T-helper 1 cell (primary cell): ENCODE measurements at places on chromosomes 12 and 14.

GRCh38 chr12:101581190-101581589 is 13.6 kb upstream of the MYBPC1 start:
- no peak for DNase-seq

- DNase-seq, result no peak
Observed at GRCh38 chr14:100022772-100023451, 42.3 kb upstream of the EVL start.

- DNase-seq, result no peak
Observed at GRCh38 chr14:58693048-58693447, 55.3 kb downstream of the DACT1 start.

DNA sequence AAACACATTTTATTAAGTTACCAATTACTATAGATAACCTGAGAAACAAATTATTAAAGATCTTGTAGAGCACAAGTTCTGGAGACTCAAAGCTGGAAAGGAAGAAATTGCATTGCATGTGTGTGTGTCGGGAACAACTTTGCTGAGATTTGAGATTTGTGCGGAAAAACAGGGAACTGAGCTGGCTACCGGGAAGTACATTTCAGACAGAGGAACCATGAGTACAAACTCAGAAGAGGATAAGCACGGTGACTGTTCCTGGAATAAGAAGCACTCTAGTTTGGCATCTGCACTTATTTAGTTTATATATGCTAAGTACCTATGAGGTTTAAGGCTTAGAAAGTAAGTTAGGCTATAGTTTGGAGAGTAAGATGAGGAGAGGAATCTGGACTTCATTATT is 97.8 kb downstream of the DACT1 start:
- no peak for DNase-seq

DNA sequence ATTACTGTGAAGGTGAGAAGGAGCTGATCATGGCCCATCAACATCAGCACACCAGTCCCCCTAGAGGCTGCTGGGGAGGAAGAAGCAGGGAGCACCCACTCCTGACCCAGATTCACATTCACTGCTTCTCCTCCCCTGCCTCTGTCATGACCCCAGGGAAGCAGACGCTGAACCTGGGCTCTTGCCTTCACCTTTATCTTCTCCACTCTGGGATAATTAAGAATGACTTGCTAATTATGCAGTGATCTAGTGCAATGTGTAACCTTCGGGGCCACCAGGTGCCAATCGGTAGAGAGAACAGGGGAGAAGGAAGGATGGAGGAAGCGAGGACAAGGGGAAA is 44.4 kb upstream of the IQSEC3 start:
- no peak for DNase-seq

- no peak for DNase-seq
Observed at GRCh38 chr12:109919456-109919855, 19.4 kb downstream of the TCHP start.

- DNase-seq, result no peak
Observed at GRCh38 chr12:76010732-76011458, 20.7 kb downstream of the PHLDA1 start.

GRCh38 chr12:67572492-67572891 is 76.1 kb upstream of the DYRK2 start:
- no peak for DNase-seq

DNA sequence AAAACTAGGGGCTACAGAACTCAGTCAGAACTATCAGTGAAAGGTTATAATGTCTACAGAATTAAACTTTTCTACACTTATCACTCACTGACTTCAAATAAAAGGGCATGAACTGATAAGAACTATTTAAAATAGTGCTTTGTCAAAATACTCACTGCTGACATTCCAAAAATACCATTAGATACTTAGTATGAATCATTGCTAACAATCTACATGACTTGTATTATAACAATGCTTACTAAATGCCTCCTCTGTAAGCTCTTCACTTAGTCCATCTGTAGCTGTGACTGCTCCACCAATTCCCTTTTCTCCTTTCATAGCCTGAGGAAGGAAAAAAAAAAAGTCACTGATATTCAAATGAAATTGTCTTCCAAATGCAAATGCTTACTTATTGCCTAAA is 17.0 kb downstream of the NFYB start:
- DNase-seq, result no peak

- DNase-seq, result peak; percentile 58
Observed at GRCh38 chr14:92352158-92352985, 29.4 kb downstream of the SLC24A4 start.

GRCh38 chr12:106239241-106239950 is 8.4 kb downstream of the CKAP4 start:
- no peak for DNase-seq

DNA sequence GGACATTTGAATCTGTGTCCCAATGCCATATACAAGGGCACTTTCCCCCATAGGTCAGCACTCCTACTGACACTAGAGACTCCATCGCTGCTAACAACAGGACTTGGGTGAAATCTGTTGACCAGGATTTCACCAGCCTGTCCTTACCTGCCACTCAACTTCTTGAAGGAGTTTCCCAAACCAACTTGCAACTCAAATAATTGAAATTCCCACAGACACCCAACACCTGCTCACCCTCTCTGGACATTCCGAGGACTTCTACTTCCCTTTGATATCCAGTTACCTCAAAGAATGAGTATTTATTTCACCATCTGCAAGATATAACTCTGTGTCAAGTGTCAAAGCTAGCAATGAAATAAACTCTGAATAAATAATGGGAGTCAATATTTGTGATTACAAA is 44.6 kb downstream of the LLPH start:
- no peak for DNase-seq

DNA sequence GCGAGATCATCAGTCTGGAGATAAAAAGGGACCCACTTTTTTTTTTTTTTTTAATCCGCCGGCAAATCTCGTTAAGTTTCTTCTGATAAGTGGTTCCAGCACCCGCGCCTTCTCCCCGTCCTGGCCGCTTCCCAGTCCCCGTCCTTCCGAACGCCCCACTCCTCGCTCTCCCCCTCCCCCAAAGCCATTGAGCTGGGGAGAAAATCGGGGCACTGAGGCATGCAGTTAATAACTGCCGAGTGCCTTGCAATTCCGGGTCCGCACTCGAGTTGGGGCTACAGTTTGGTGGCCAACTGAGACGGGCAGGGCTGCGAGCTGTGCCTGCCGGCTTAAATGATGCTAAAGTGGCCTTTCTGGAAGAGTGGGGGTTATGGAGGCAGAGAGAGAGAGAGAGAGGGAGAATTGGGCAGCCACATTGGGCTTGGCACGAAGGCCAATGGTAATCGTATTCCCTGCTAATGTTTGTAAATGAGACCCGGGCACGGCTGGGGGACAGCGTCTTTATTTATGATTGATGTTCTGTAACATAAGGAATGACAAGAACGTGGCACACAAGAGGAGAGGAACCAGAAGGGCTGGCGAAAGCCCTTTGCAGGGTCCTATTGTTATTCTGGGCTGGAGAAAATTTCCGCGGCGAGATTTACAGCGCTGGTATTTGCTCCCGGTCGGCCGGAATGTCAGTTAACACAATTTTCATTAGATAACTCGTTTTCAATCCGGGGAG is 115.4 kb upstream of the MYL2 start:
- no peak for DNase-seq

DNA sequence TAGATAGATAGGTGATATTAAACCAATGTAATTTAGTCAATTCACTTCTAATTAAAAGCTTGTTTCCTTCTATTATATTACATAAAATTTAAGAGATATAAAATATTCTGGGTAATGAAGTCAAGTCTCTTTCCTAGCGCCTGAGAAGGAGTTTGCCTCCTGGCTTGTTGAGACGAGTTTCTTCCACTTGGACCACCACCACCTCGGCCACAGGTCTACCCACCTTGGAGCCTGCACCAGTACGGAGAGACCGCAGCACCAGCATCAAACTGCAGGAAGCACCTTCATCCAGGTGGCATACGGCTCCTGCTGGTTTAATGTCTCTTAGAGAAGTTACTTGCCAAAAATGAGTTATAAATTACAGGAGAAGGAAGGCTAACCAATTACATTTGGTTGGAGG is 79.0 kb upstream of the SLCO1C1 start:
- DNase-seq, result no peak

- no peak for DNase-seq
Observed at GRCh38 chr12:95742586-95742985, 48.0 kb downstream of the NTN4 start.

DNA sequence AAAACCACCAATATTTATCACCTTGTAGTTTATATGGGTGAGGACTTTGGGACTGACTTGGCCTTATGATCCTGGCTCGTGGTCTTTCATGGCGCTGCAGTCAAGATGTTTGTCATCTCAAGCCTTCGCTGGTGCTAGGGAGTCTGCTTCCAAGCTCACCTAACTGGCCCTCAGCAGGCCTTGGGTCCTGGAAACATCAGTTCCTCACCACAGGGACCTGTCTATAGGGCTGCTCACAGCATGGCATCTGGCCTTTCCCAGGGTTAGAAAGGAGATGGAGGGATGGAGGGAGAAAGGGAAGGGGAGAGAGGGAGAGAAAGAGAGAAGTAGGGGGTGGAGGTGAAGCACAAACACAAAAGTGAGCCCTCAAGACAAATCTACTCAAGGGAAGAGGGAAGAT is 31.7 kb downstream of the VCPKMT start:
- DNase-seq, result no peak

- DNase-seq, result no peak
Observed at GRCh38 chr14:75630695-75631452, 29.8 kb downstream of the ERG28 start.

DNA sequence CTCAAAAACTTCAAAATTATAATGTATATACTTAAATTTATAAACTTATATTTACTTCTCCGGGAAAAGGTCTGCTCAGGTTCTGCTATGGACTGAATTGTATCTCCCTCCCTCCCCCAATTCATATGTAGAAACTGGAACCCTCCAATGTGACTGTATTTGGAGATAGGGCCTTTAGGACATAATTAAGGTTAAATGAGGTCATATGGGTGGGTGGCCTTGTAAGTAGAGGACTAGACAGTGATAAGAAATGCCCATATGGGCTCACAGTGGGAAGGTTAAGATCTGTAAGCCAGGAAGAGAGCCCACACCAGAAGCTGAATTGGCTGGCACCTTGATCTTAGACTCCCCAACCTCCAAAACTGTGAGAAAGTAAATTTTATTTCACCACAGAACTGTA is 84.5 kb downstream of the TAOK3 start:
- no peak for DNase-seq

GRCh38 chr14:98573082-98573481 is 698.9 kb downstream of the BCL11B start:
- no peak for DNase-seq

DNA sequence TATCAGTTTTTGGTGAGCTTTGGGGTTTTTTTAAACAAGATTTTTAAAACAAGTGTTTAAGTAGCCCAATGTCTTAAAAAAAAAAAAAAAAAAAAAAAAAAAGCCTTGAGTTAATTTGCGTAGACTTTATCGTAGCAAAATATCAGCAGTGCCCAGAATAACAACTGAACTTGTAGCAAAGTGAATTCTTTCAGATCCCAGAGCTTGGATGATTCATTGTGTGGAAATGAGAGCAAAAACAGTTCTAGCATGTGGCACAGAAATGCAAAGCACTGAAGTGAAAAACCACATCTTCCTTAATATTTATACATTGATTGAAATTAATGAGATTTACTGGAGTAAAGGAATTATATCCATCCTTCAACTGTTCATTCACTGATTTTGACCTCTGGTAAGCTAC is 258.1 kb downstream of the EGLN3 start:
- DNase-seq, result no peak

- DNase-seq, result no peak
Observed at GRCh38 chr14:34081101-34081575, 130.3 kb upstream of the EGLN3 start.

DNA sequence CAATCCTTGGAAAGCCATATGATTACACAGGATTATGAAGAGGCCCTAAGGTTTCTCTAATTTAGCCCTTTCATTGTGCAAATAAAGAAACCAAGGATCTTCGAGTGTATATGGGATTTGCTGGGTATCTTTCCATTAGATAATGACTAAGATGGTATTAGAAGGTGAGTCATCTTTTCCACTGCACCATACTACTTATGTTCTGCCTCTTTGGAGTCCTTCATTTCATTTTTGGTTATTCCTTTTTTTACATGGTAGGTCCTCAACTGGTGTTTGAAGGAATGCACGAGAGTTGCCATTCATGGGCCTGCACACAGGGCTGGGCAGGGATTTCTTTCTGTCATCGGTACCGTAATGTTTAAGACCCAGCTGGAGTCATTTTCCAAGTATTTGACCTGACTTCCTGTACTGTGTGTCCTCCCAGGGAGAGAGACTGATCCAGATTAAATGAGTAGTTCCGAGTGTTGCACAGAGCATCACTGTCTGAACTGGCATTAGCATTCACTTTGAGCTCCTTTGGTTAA is 85.7 kb downstream of the BORCS5 start:
- DNase-seq, result no peak

DNA sequence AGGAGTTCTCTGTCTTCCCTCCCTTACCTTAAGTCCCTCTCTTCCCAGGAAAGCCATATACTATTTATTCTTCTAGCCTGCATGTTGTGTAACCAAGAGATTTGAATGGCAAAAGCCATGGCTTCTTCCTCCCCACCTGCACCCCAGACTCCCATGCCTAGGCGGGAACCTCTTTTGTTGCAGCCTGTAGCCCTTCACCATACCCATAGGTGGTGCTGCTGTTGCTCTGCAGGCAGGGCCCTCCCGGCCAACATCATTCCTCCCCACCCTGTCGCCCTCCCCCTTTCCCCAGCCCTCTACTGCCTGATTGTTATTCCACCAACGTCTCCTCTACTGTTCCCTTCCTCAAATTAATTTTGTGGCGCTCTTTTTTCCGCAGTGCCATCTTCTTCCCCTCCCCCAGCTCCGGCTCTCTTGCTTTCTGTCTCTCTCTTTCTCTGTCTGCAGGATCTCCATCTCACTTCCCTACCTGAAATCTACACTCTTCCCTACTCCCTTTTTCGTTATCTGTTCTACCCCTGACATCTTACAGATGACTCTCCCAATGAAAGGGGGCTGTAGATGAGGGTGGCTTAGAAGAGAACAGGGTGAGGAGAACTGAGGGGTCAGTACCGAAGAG is 13.8 kb downstream of the NGDN start:
- no peak for DNase-seq

- no peak for DNase-seq
Observed at GRCh38 chr14:80845856-80846255, 95.7 kb downstream of the CEP128 start.

- DNase-seq, result peak; percentile 20
Observed at GRCh38 chr12:64400041-64400440, 4.2 kb upstream of the XPOT start.

GRCh38 chr14:70872678-70873020 is 34.6 kb upstream of the PCNX1 start:
- DNase-seq, result no peak

GRCh38 chr12:75868501-75868900 is 163.1 kb downstream of the PHLDA1 start:
- no peak for DNase-seq

GRCh38 chr14:85459361-85460000 is 70.5 kb upstream of the FLRT2 start:
- no peak for DNase-seq
